ENCODE measurements at places on chromosomes 13 and 19. TPM values are rescaled to one million over a fixed set of nuclear protein-coding genes. Genes with fewer than 3 reads are reported as not detected.

PLPPR2 gene
- total RNA-seq: 3.4 TPM

DNA sequence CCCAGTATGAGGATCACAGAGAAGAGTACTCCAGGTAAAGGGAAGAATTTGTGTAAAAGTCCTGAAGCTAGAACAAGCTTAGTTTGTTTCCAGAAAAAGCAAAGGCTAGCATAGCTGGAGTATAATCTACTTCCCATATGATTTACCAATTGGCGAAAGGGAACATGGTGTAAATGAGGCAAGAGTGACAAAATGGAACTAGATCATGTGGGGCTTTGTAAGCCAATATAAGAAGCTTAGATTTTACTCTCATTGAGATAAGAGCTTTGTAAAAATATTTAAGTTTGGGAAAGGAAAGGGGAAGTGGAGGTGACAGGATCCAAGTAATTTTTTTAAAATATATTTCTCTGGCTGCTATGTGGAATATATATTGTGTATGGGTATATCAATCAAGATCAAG, 234.9 kb downstream of the KCTD12 start:
- no peak for DNase-seq

PSG1 gene
- 4.6 TPM for total RNA-seq

MEIS3 gene
- 91.2 TPM for total RNA-seq

Data from umbilical cord (tissue), 2 donors.